CD4-positive, alpha-beta memory T cell (primary cell): ENCODE measurements at places on chromosomes 13 and 19.

DNA sequence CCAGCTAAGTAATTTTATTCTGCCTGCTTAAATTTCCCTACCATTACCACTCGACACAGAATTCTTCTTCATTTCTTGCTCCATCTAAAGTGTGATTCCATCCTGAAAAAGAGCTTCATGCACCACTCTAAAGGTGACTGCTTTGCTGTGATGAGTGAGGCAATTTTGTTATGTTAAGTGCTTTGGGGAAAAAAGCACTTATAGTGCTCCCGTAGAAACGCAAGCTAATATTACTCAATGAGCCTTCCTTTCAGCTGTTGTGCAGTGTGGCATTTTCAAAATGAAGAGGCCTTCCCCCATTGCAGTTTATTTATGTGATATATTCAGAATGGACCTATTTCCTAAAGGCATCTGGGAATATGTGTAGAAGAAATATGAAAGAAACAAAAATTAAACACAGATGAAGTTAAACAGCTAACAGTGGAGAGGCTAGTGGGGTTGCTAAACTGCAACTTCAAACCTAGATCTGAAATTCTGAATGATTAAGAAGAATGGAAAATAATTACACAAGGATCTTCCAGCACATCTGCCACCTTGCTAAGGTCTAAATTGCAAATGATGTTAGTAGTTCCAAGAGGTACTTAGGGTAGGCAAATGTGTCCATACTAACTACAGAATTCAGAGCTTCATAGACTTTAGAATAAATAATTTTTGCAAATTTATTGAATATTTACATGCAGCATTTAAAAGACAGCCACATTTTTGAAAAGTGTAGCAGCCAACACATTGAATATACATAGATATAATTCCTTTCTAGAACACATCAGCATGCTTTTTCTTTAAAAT is 211.7 kb downstream of the DCT start:
- no peak for DNase-seq

- DNase-seq: no peak
These were observed 367.6 kb downstream of the DNAJC15 start for GRCh38 chr13:43391036-43391435.

GRCh38 chr19:46602392-46603194 is 1.5 kb downstream of the CALM3 start:
- no peak for DNase-seq

DNA sequence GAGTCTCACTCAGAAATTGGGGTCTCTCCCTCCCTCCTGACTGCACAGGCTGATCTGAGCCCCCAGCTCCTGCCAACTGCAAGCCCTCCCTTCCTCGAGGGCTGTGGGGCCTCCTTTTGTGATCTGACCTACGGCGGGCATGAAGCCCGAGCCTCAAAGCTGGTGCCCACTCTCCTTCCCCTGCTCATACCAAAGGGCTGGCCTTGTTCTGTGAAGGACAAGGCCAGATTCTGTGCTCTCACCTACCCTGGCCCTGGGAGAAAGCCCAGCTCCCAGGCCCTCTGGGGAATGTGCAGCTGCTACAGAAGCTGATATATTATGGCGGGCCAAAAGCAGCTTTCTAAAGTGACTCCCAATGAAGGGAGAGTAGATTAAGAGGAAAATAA is 9.0 kb upstream of the ECH1 start:
- no peak for DNase-seq

DNA sequence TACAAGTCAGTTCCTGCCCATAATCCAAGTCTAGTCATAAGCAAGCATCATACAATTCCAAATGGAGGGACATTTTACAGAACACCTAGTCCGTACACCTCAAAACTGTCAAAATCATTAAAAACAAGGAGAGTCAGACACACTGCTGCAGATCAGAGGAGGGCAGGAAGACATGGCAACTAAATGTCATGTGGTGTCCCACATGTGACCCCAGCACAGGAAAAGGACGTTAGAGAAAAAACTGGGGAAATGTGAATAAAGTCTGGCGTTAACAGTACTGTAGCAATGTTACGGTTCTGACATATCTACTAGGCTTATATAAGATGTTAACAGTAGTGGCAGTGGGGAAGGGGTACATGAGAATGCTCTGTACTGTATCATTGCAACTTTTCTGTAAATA is 2.3 kb downstream of the ZSCAN5A start:
- DNase-seq: no peak

GRCh38 chr19:19268453-19269385 is 4.4 kb downstream of the TM6SF2 start:
- no peak for DNase-seq

GRCh38 chr19:18742838-18743783 is 48.0 kb downstream of the COMP start:
- DNase-seq: no peak

- no peak for DNase-seq
These were observed 412.3 kb upstream of the SLITRK1 start for GRCh38 chr13:84294576-84294975.

DNA sequence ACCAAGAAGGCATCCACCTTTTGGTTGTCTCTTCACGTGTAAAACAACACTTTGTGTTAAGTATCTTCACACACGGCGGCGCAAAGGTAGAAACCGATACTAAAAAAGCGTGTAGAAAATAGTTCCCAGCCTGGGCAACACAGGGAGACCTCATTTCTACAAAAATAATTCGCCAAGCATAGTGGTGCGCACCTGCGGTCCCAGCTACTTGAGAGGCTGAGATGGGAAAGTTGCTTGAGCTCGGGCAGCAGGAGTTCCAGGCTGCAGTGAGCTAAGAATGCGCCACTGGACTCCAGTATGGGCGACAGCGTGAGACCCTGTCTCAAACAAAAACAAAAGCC is 573 bp upstream of the ERCC5 start:
- no peak for DNase-seq

GRCh38 chr13:30581582-30581981 is 36.1 kb upstream of the USPL1 start:
- no peak for DNase-seq

- DNase-seq: no peak
These were observed 19.2 kb downstream of the PNMA8A start for GRCh38 chr19:46452186-46452585.

DNA sequence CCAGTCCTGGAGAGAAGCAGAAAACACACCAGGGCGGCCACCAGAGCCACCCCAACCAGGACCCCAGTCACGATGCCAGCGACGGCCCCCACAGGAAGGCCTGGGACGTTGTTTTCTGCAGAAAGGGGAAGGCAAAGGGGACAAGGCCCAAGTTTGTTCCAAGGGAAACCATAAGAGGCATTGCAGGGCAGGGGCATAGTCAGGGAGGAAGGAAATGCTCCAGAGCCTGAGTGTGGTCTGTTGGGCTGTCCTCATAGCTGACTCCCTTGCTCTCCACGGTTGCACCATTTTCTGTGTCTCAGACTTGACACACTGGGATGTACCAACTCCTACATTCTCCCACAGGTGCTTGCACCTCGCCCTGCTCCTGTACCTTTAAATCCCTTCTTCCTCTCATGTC is 5.2 kb downstream of the CEACAM4 start:
- no peak for DNase-seq

GRCh38 chr13:105073041-105073440 is 1462.4 kb downstream of the EFNB2 start:
- DNase-seq: no peak

DNA sequence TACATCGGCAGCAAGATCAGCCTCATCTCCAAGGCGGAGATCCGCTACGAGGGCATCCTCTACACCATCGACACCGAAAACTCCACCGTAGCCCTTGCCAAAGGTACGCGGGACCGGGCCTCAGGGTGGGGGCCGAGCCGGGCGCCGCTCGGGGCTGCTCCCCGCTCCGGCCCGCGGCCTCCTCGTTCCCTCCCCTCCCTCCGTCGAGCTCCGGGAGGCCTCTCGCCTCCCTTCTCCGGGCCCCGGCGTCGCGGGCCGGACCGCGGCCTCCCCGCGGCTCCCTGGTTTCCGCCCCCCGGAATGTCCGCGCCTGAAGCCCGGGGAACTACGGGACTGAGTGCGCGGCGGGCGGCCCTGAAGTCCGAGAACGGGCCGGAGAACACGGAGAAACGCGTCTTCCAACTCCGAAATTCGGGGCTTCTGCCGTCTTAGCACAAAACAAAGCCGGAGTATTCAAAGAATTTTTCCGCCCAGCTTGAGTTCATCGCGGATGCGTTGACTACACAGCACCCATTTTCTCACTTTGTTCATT is 423 bp downstream of the LSM14A start:
- DNase-seq: no peak

GRCh38 chr13:79481685-79482052 is 714 bp downstream of the NDFIP2 start:
- DNase-seq: no peak

DNA sequence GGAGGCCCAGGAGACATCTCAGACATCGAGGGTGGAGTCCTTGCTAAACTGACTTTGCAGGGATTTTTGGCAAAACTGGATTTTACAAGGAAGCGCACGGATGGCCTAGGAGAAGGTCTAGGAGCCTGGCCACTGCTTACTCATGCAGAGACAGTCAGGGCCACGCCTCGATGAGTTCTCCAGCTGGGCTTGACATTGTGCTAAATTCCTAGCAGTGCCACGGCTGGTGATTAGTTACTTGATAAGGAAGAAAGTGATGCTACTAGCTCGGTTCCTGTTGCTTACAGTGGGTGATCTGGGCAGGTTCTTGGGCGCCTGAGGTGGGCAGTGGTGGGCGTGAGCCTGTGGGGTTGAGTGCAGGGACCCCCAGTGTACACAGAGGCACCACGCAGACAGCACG is 143.4 kb downstream of the SOX1 start:
- no peak for DNase-seq

GRCh38 chr19:33844478-33844877 is 47.8 kb downstream of the KCTD15 start:
- no peak for DNase-seq

DNA sequence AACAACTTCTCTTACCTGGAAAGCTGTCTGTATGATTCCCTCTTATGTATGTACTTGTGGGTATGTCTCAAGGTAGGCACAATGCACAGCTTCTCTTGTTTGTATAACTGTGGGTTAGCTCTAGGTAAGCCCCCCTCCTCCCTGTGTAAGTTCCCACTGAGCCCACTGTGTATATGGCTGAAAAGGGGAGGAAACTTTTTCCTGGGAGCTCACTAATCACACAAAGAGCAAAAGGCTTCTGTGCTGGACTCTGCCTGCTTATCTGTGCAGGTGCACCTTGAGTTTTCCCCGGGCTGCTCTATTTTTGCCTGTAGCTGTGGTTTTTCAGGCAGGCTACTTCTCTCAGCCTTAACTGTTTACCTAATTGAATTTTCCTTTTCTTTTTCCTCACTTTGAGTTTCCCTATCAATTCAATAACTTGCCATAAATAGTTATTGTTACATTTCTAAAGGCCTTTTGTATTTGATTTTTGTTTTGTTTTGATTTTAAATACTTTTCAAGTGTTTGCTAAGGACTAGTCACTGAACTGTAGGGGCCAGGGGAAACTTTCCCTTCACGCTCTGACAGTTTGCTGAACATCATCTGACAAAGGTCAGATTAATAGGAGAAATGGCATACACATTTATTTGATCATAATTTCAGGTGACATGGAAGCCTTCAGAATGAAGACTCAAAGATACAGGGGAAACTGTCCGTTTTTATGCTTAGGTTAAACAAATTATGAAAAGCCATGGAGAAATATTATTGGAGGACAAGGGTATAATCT is 423.5 kb upstream of the ATXN8OS start:
- no peak for DNase-seq

GRCh38 chr13:77184455-77184854 is 142.4 kb downstream of the MYCBP2 start:
- DNase-seq: no peak

- no peak for DNase-seq
These were observed 1287.7 kb downstream of the UQCRFS1 start for GRCh38 chr19:27925202-27925601.

DNA sequence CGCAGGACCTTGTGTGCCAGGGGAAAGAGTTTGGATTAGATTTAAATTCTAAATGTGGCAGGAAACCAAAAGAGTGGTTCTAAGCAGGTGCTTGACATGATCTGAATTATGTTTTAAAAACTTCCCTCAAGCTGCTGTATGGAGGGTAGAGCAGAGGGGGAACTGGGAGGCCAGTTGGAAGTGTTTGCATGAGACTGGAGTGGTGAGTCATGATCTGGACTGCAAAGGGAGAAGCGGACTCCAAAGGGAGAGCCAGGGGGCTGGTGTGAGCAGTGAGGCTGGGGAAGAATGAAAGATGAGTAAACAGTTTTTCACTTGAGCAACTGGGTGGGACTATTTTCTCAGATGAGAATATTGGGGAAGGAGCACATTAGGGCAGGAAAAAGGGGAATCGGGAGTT is 206.1 kb downstream of the DNAJC15 start:
- no peak for DNase-seq

DNA sequence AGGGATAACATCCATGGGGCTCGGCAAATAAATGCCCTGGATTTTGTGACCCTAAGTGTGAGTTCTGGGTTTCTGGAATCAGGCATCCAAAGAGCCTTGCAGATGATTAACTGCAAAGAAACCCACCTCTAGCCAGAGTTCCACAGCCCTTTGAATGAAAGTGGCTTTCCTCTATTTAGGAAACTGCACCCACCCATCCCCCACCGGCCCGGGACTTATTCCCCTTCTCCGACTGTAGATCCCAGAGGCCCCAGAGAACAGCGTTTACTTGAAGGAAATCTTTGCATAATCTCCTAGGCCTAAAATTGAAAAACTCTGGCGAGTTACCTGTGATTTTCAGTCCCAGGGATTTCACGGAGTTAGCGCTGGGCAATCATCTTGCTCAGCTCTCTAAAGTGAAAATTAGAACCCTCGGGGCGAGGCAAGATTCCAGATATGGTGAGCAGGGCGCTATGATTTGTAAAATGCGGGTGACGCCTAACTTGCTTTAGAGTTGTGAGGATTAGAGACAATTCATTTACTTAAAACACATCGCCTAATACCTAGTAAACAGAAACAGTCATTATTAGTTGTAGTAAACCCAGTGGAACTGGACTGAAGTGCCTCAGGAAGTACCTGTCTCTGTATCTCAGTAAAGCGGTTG is 9.4 kb downstream of the URAD start:
- no peak for DNase-seq

DNA sequence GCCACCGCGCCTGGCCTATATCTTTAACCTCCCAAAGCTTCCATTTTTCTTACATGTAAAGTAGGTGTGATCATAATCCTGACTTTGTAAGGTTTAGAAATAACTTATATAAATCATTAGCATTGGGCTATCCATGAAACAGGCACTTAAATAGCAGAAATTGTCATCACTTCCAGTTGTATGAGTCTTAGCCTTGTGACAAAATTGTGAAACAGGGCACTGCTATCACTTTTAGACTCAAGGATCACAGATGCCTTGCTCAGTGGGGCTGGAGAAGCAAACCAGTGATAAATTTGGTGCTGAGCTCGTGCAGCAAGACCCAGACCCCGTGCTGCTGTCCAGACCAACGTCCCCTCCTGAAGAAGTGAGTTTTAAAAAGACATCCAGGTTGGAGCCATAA is 209.7 kb downstream of the KATNAL1 start:
- no peak for DNase-seq

- no peak for DNase-seq
These were observed 9.4 kb downstream of the SAMD4B start for GRCh38 chr19:39351537-39352064.

GRCh38 chr19:524062-524674 is 7.4 kb upstream of the CDC34 start:
- DNase-seq: no peak
